ENCODE measurements at places on chromosomes 5 and 9.

GRCh38 chr9:128054087-128054486 lies 13.0 kb downstream of the NAIF1 start:
- DNase-seq: no peak

GRCh38 chr5:1291611-1292080 lies 3.2 kb downstream of the TERT start:
- no peak for DNase-seq

- no peak for DNase-seq
These were observed 11.7 kb upstream of the DENND1A start for GRCh38 chr9:123941524-123942070.

GRCh38 chr9:122695696-122696095 lies 20.8 kb downstream of the OR1L3 start:
- no peak for DNase-seq

- DNase-seq: no peak
These were observed 856.9 kb upstream of the PTPRD start for GRCh38 chr9:11469745-11470144.

- DNase-seq: no peak
These were observed 14.9 kb upstream of the SLC6A3 start for GRCh38 chr5:1460054-1460682.

DNA sequence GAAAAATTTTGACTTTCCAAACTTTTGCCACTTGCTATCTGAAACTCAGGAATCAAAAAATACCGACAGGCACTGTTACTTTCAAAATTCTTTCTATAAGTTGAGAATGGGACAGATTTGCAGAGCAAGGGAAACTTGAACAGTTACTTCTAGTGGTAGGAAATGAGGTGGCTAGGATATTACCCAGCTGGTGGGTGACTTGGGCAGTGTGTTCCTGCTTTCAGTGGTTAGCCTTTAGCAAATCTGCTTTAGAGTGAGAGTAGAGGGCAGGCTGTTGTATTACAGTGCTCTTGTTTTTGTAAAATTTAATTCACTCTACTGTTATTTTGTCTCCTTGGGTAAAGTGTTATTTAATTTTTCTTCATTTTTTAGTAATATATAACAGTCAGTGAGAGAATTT lies 40.2 kb upstream of the ROPN1L start:
- no peak for DNase-seq

- peak; percentile 12 for DNase-seq
These were observed 117.5 kb downstream of the BOD1 start for GRCh38 chr5:173498739-173499470.

GRCh38 chr5:116614603-116614920 lies 39.9 kb upstream of the SEMA6A start:
- DNase-seq: no peak

DNA sequence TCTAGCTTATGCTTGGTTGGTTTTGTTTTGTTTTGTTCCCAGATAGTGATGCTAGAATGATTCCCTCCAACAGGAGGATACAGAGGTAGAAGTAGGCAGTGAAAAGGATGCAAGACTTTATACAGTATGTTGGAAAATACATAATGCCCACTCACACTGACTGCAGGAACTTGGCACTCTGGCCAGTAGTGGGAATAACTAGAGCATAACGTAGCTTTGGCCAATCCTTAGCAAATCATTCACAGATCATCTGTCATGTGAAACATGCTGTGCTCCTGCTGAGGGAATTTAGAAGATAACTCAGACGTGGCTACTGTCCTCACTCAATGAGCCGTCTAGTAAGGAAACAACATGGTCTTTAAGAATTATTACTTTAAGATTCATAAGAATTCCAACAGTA lies 13.5 kb downstream of the CFAP90 start:
- no peak for DNase-seq

GRCh38 chr9:18516965-18517364 lies 43.0 kb downstream of the ADAMTSL1 start:
- no peak for DNase-seq

GRCh38 chr9:97075289-97075985 lies 36.5 kb upstream of the CTSV start:
- DNase-seq: no peak

- DNase-seq: peak; percentile 59
These were observed 1.5 kb upstream of the GABBR2 start for GRCh38 chr9:98709968-98710965.

DNA sequence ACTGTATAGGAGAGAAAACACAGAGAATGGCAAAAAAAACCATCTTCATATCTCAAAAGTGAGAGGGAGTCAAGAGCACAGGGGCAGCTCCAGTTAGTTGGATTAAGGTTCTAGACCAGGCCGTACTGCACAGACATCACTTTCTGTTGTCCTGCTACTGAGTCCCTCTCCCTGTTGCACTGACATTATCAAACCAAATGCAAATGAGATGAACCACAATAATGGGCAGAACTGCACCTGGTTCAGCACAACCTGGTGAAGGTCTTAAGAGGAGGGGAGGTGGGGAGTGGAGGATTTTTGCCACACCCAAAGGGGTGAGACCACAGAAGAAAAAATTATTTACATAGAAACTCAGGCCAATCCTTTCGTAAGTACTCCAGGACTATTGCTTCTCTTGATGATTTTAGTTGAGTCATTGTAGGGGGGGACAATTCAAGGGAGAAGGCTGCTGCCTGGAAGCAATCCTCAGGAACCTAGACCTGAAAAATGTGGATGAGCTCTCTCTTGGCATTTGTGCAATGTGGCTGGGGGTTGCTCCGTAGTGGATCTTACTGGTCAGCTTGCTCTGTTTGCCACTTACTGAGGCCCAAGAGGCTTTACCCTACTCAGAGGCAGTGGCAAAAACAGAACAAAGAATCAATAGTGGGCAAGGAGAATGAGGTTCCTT lies 94.5 kb upstream of the PPP1R2B start:
- no peak for DNase-seq

- peak; percentile 13 for DNase-seq
These were observed 183.9 kb downstream of the SLIT3 start for GRCh38 chr5:169116961-169117461.

DNA sequence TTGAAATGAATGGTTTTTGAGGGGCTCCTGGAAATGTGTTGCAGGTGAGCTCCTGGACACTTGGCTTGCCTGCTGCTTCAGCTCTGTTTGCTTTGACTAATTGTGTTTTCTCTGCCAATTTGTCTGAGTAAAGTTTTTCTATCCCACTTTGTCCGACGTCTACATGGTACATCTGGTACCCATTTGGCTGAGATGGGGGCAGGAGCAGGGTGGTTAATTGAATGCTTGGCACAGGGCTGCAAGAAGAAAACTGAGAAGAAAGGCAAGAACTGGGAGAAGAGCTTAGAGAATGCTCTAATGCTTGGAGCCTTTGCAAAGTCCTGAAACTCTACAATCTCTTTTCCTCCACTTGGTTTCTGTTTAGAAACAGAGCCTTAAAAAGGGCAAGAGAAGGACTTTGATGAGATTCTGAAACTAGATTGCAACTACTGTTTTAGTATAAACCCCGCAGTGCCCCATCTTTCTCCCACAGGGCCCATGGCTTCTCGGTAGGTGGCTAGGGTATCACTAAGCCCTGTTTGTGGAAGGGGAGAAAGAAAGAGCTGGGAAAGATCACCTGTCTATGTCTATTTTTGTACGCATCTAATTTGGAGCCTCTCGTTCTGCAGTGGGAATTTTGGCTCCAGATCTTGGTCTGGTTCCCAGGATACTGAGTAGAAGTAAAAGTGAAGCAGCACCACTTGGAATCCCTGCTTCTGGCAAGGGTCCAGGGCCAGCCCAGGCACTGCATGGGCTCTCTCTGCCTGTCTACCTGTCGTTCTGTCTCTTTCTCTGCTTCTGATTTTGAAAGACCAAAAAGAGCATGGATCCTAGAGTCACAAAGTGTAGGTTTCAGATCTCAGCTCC lies 214.4 kb downstream of the SEMA6A start:
- DNase-seq: no peak

DNA sequence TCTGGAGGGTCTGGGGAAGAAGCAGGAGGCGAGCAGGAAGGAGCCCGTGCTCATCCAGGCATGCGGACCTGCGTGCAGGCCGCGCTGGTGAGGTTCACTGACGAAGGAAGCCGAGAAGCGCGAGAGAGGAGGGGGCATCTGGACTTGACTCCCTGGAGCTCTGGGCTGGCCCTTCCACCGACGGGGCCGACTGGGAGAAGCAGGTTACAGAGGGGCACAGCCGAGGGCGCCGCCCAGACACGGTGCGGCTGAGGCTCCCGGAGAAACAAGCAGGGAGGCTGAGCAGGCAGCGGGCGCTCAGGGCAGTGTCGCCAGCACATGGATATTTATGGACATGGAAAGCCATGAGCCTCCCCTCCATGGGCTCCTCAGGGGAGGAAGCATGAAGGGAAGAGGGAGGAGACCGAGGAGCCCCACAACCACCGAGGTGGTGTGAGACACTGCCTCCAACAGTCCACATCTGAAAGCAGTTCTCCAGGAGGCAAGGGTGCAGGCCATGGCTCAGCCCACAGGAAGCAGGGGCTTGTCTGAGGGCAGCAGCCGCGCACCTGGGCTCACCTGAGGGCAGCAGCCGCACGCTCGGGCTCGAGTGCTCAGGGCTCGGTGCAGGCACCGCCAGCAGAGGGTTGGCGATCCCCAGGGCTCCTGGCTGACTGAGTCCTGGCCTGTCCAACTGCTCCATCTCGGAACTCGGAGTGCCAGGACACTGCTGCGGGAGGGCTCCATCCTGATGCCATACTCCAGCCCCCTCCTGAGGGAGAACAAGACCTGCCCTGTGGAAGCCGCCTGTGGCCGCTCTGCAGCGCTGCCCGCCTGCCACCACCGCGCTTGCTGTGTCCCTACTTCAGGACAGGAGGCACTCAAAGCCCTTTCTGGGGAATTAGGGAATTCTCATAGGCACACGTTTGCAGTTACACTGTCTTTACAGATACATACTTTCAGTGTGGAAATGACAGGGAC lies 15.7 kb upstream of the INPP5E start:
- DNase-seq: no peak

DNA sequence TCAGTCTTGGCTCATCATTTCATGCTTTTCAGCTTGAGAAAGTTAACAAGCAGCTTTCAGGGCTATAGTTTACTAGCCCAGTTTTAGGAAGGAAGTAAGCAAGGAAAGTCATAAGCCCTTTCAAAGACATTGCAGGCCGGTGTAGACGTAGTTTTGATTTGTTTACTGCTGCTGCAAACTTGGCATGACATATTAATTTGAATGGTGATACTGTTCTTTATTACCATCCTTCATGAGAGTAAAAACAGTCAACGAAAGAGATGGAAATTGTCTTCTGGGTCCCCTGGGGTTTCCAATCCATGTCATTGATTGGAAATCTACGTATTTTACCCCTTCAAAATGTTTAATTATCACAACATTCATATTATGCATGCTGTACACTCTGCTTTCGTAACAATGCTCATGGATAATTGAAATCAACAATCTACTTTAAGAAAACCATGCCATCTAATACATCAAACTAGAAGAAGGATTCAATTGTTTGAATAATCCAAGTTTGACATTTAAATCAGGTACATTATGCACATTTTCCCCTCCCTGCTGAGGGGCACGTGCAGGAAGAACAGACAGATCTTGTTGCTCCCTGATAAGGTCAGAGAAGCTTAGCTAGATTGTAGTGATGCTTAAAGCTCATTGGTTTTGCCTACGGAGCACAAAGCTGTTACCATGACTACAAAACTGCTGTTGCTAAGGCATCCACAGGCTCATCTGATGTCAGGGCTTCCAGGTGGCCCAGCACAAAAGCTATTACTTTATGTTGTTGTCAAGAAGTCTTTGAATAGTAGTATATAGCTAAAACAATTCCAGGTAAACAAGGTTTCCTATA lies 139.9 kb upstream of the PRLR start:
- no peak for DNase-seq

GRCh38 chr5:95723632-95724369 lies 7.3 kb upstream of the RHOBTB3 start:
- DNase-seq: no peak

DNA sequence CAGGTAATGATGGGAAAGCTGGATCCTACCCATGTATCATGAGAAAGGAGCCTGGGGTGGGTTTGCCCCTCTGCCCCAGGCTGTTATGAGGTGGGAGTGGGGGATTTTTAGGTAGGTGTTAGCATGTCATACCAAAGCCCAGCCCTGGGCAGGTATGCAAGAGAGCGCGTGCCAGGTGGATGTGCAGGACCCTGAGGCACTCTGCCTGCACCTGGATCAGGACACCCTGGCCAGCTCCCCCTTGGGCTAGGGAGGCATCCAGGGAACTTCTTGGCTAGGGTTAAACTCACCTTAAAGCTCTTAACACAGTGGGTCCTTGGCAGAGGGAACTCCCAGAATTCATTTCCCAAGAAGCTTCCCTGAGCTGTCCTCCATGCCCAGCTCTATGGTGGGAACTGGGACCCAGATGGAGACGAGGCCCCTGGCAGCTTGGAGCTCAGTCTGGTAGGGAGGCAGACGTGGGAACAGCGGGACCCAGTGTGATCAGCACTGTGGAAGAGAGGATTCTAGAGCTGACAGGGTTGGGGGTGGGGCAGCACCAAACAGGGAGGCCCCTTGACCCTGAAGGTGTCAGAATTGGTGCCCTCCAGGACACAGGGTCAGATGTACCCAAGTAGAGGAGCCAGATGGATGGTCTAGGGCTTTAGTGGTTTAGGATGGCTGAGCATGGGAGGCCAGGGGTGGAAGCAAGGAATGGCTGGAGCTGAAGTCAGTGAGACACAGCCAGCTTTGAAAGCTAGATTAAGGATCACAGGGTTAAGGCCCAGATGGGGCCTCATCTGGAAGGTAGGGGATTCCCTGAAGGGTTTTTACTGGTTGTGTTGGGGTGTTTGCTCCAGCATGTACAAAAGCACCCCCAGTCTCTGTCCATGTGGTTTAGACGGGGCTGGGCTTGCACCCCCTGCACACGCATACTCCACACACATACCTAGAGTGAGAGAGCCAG lies 2.2 kb upstream of the PRR7 start:
- no peak for DNase-seq

GRCh38 chr5:149584121-149584520 lies 2.8 kb downstream of the ARHGEF37 start:
- no peak for DNase-seq

GRCh38 chr9:78406933-78407332 lies 110.0 kb downstream of the PSAT1 start:
- no peak for DNase-seq

DNA sequence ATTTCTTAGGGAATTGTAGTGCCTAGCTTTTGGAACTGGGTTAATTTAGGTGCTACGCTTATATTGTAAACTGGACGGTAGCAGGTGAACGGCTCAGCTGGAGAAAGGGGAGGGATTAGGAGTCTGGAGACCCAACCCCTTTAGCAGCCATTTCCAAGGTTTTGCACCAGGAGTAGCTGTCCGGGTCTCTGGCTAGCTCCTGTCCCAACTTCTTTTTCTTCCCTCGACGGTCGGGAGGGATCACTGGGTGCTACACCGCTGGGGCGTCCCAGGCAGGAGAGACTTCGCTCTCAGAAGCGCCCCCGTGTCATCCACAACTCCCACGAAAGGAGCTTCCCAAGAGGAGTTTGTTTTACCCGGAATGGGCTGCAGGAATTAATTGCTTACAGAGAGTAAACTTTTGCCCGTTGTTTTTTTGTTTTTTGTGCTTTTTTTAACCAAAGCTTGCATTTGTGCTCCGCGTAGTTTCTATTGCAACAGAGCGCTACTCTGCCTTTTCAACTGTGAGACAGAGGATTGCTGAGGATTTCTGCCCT lies 1640.9 kb upstream of the C9orf72 start:
- peak; percentile 56 for DNase-seq

- no peak for DNase-seq
These were observed 8.7 kb downstream of the NACC2 start for GRCh38 chr9:136086213-136086881.

GRCh38 chr5:39058178-39058921 lies 15.8 kb downstream of the RICTOR start:
- DNase-seq: no peak
